Stimulated activated CD8-positive, alpha-beta memory T cell treated with anti-CD3 and anti-CD28 coated beads, Interleukin-15, amount 100 ng/mL, for 48 hours (primary cell): ENCODE measurements at places on chromosomes 5 and 9.

GRCh38 chr9:20593105-20593504 is 29.2 kb downstream of the MLLT3 start:
- no peak for DNase-seq

- peak; percentile 34 for DNase-seq
Measured at GRCh38 chr5:37721447-37721871, 118.4 kb downstream of the GDNF start.

DNA sequence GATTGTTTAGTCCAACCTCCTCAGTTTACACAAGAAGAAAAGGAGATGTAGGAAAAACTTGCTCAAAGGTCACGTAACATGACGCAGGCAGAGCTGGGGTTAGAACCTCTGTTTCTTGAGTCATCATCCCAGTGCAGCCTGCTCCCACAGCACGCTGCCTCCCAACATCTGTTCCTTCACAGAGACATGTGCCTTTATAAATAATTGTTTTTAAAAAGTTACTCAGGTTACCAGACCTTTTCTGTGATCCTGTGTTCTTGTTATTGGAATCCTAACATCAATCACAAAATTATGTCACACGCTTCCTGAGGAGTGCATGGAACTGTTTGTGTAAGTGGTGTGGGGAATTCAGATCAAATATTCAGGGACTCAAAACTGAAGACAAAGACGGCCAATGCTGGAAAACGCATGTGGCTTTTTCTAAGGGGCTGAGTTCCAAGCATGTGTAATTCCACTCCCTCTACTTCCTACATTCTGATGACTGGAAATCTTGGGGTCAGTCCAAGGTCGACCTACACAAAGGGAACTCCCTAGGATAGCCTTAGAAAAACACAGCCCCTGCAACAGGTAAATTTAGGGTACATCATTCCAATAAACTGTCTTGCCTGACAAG is 184.3 kb downstream of the TSSK1B start:
- no peak for DNase-seq

- DNase-seq: no peak
Measured at GRCh38 chr9:17623965-17624364, 45.1 kb downstream of the SH3GL2 start.

GRCh38 chr9:124814164-124814535 is 37.2 kb downstream of the OLFML2A start:
- DNase-seq: no peak

GRCh38 chr5:138911441-138911840 is 36.3 kb upstream of the LRRTM2 start:
- no peak for DNase-seq

- DNase-seq: no peak
Measured at GRCh38 chr5:51632793-51633192, 249.5 kb downstream of the ISL1 start.

DNA sequence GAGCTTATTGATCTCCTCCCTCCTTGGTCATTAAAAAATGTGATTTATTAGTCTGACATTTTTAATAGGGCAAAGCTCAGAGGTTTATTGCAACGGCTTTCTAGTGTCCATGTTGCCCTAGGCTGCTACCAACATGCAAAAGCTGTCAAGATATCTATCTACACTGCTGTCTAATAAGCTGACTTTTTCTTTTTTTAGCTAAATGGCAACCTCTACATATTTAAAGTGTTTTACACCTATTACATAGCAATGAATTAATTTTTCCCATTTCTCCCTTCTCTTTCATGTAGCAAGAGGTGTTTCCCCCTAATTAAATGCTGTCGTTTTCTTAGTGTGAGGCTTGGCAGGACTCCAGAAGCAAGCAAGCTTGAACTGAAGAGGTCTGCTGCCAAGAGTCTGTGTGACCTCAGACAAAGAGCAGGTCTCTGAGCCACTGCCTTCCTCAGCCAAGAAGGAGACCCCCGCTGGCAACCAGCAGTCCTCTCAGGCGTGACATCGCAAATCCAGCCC is 79.4 kb downstream of the GAS1 start:
- no peak for DNase-seq

- no peak for DNase-seq
Measured at GRCh38 chr5:81195335-81195929, 37.7 kb upstream of the CKMT2 start.

DNA sequence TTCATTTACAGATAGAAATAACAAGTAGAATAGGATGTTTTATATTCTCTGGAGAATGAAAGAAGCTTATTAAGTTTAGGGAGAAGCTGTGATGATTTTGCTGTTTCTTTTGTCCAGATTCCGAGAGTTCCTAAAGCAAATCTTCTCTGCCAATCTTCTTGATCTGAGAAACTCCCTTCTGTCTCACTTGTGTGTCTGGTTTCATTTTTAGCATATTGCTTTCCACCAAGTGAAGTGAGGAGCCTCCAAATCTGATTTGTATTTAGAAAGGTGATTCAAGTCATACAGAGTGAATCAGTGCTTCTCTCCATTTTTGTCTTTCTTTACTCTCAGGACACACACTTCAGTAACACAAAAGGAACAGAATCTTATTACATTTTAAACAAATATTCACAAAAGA is 48.4 kb downstream of the STX17 start:
- DNase-seq: no peak

DNA sequence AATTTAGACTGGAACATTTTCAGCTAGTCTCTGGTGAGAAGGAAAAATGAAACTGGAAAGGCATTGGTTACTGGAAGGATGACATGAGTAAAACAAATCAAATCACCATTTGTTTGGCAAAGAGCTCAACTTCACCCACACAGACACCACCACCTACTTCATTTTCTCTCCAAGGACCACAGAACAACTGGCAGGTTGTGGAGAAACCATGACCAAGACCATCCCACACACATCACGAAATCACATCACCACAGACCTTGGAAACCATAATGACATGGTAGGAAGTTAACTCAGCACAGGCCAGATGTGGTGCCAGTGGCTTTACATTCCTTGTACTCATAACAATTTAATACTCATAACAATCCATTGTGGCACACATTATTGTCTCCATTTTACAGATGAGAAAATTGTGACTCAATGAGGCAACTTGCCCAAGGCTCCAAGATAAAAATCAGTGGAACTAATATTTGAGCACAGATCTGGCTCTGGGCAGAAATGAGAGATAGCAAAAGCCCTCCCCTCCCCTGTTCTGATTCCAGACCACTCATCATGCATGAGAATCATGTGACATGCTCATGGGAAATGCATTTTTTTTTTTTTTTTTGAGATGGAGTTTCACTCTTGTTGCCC is 7.5 kb downstream of the OR1K1 start:
- DNase-seq: peak; percentile 50

DNA sequence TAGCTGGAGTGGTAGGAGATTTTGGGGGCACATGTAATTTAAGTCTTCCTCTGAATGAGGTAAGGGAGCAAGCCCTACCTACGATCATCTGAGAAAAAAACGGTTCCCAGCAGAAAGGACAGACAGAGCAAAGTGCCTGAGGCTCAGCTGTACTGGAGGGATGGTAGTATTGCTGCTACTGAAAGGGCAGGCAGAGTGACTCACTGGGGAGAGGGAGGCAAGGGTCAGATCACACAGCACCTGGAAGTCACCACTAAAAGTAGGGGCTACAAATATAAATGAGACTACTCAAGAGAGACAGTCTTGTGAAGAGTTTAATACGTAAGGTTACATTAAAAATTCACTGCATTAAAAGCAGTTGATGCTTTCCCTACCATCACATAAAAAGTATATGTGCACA is 75.9 kb downstream of the NFIB start:
- no peak for DNase-seq

DNA sequence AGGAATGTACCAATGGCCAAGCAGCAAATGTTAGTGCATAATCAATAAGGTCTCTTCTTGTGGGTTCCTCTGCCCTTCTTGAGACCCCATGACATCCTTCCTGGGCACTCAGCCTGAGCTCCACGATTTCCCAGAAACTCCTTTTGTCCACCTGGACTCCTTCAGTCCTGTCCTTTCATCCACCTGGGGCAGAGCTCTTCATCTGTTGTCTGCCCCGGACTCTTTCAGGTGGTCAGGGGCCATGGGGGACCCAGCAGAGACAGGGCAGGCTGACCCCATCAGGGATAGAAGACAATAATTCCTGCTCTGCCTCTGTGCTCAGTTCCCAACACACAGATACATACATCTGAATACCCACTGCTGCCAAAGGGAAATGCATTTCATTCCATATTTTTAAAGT is 58.9 kb upstream of the OTULINL start:
- no peak for DNase-seq

DNA sequence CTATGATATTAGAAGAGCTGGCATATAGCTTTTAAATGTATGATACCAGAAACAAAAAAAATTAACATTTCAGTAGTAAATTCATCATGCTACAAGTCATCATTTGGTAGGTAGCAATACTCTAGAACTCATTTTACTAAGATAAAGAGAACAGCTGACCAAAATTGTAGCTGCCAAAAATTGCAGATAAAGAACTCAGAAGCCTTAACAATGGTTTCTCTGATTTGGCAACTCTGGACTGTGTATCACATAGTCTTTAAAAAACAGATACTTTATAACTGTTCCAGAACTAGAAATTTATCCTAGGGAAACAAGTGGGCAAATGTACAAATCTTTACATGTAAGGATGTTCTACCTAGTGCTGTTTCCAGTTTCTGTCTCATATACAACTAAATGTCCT is 33.9 kb downstream of the ZFR start:
- no peak for DNase-seq

DNA sequence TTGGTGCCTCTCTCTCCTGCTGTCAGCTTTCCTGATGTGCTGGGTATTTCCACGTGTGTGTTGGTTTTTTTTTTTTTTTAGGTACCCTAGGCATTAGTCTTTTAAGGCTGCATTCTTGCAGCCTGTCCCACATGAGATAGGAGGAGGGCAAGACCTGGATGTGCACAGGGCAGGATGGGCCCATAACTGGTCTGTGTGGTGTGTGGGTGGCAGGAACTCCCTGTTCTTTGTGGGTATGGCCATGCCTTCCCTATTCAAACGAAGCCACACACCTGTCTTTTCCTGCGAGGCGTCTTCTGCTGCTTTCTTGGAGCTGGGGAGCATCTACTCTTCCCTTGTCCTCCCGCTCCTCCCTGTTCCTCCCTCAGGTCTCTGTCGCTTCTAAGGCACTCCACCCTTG is 6.8 kb downstream of the SYK start:
- no peak for DNase-seq

DNA sequence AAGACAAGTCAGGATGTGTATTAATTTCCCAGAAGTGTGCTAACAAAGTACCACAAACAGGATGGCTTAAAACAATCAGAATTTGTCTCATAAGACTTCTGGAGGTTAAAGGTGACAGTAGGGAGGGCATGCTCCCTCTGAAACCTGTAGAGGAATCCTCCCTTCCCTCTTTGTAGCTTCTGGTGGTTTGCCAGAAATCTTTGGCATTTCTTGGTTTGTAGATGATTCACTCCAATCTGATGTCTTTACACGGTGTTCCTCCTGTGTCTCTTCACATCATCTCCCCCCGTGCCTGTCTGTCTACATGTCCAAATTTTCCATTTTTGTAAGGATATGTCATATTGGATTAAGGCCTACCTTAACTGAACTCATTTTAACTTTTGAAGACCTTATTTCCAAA is 471.5 kb downstream of the ZNF608 start:
- no peak for DNase-seq

DNA sequence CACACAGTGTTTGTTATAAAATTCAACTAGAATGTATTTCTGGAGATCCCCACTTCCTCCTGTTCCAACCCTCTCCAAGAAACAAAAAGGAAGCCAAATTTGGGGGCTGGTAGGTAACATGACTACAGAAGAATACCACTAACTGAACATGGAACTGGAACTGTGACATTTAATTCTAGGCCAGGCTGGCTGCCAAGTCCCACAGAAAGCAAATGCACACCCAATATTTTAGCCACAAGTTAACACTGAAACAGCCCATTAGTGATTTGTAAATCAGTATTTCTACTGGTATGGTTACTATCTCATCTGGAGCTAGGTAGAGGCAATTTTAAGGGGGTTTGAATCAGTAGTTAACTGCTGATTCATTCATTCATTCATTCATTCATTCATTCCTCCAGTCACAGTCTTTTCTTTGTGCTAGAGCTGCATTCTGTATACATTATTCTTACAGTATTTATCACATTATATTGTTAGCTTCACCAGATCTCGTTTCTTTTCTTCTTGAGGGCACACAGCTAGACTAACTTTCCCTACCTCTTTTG is 131.7 kb upstream of the GDNF start:
- DNase-seq: no peak

- DNase-seq: no peak
Measured at GRCh38 chr5:78387468-78388153, 27.2 kb downstream of the SCAMP1 start.

- no peak for DNase-seq
Measured at GRCh38 chr5:91272858-91273257, 110.3 kb downstream of the ARRDC3 start.

DNA sequence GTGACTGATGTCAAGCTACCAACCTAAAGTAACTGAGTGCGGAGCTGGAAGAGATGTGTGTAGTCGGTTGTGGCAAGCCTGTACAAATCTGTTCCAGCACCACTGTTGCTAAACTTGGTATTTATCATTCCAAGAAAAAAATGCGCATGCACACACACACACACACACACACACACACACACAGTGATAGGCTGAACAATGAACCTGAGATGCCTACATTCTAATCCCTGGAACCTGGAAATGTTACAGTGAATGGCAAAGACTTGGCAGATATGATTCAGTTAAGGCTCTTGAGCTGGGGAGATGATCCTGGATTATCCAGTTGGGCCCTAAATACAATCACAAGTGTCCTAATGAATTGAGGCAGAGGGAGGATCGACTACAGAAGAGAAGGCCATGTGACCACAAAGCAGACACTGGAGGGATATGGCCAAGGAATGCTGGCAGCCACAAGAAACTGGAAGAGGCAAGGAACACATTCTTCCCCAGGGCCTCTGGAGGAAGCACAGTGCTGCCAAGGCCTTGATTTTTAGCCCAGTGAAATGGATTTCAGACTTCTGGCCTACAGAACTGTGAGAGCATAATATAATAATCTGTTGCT is 49.7 kb upstream of the LHFPL2 start:
- no peak for DNase-seq

- no peak for DNase-seq
Measured at GRCh38 chr5:24855485-24855884, 210.7 kb upstream of the CDH10 start.

GRCh38 chr5:33231935-33232334 is 208.8 kb upstream of the TARS1 start:
- no peak for DNase-seq

- no peak for DNase-seq
Measured at GRCh38 chr9:7169717-7170389, 412.1 kb downstream of the KDM4C start.

- DNase-seq: no peak
Measured at GRCh38 chr5:143106174-143106573, 297.3 kb downstream of the NR3C1 start.

GRCh38 chr5:139459451-139459934 is 3.0 kb downstream of the ECSCR start:
- DNase-seq: no peak

GRCh38 chr5:173323106-173323798 is 5.0 kb downstream of the STC2 start:
- no peak for DNase-seq

GRCh38 chr5:140205216-140205615 is 30.2 kb downstream of the CYSTM1 start:
- DNase-seq: no peak

GRCh38 chr5:6708814-6709213 is 4.4 kb upstream of the TENT4A start:
- DNase-seq: no peak

GRCh38 chr5:28275931-28276330 is 1237.5 kb upstream of the CDH9 start:
- no peak for DNase-seq
